ENCODE measurements at places on chromosomes 7 and 10.

DNA sequence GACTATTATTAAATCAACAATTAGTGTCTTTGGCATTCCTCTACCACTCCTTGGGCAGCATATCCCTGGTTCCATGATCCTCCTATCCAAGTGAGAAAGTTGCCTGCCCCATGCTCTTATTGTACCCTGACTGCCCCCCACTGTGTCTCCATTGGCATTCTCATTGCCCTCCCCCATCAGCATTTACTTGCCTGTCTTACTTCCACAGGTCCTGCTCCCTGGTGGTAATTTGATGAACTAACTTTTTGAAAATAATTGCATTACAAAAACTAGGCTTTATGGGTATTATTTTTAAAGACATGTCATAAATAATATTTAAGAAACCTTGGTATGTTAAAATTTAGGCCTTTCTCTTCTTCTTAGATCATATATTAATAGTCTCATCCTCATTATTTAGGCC, 346.4 kb downstream of the PCLO start:
- DNase-seq, result no peak

DNA sequence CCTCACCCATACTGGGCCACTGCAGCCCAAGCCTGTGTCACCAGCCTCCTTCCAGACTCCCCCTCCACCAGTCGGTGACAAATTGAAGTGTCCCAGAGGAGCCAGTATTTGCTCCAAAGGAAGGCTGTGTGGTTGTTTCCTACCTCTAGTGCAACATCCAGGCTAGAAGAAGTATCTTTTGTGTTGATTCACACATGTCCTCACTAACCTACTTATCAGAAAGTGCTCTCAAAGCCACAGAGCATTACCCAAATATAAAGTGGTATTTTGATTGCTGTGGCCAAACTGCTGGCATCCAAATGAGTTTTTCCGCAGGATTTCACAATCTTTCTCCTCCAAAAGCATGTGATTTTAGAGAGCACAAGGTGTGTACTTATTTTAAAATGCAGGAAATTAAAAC, 134.8 kb downstream of the CUL2 start:
- no peak for DNase-seq

DNA sequence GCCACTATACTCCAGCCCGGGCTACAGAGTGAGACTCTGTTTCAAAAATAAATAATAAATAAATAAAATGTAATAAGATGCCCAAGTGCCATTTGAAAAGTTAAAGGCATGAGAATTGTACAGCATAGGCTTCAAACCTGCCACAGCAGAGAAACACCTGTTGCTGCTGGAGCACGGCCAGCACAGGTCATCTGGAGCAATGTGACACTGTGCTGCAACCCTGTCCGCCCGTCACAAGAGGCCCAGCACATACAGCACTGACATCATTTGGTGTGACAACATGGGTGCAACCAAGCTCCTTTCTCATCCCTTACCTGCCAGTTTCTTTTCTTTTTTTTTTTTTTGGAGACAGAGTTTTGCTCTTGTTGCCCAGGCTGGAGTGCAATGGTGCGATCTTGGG, 1.3 kb downstream of the RFC2 start:
- DNase-seq, result no peak

DNA sequence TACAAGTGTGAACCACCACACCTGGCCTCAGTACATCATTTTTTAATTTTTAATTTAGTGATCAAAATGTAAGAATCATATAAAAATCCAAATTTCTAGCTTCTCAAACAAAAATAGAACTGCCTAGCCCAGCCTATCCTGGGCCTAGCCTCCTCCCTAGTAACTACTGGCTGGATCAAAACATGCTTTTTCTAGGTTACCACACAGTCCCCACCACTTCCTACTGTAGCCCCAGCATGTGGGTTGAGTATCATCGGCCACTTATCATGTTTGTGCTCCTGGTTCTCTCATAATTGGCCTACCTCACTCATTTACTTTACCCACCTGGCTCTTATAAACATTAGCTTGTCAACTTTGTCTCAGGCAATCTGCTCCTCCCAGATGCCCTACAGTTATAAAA, 52.9 kb downstream of the DNAJC12 start:
- no peak for DNase-seq

DNA sequence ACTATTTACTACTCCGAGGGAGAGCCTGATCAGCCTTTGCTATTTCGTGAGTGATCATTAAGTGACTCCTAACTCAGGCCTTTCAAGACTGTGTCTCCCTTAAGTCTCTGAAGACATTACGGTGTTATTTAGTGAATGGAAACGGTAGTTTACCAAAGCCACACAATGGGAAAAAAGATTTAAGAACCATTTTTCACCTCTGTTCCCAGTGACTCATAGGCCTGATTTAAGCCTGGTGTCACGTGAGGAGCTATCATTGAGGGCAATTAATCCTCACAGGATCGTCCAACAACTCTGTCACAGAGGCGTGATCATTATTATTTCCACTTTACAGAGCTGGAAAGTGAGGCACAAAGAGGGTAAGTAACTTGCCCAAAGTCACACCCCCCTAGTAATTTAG, 20.3 kb downstream of the C10orf90 start:
- DNase-seq, result no peak

GRCh38 chr7:84948634-84949033, 238.2 kb downstream of the SEMA3D start:
- DNase-seq, result no peak

- no peak for DNase-seq
Measured at GRCh38 chr7:117262546-117262945, 60.3 kb downstream of the WNT2 start.

GRCh38 chr10:111707076-111707475, 476.5 kb downstream of the GPAM start:
- DNase-seq, result no peak

DNA sequence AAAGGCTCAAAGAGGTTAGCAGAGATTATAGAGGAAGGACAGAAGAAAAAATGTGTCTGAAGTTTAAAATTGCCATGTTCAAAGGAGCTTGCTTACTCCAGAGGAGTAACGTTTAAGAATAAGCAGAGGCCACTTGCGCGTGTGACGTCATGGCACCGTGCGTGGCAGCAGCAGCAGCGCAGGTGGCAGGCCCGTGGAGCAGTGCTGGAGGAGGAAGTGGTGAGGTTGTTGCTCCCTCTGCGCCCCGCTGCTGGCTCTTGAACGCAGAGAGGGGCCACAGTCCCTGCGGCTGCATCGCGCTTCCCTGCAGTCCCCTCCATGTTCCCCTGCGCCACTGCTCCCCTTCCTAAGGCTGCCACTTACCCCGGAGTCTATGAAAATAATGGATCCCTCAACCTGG, 37.5 kb downstream of the GDI2 start:
- DNase-seq, result peak; percentile 67

DNA sequence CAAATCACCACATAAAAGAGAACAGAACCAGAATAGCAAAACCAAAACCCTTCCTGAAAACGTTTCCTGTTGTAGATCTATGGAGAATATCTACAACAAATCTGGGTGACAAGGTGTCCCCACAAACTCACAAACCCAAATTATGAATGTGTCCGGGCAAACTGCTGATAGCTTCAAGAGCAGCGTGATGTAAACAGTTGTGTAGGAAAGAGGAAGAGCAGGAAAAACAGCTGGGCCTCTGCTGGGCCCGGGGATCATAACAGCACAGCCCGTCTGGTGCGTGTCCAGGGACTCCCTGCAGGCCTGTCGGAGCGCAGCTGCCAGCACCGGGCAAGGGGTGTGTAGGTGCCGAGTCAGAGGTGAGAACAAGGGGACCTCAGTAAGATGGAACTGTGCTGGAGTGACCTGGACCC, 53.7 kb downstream of the KCNH2 start:
- no peak for DNase-seq

DNA sequence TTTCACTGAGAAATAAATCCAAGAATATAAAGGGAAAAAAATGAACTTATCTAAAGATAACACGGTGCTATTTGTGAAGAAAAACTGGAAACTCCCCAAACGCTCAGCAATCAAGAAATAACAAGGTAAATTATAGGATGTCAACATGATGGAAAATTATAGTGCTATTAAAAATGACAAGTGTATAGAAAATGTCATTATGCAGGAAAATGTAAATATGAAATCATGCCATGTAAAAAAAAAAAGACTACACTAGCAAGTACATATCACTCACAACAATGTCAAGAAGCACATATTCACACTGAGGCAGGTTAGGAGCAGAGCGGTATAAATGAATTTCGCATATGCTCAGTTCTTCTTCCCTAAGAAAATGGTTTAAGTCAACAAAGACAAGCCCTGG, 27.7 kb downstream of the KLRG2 start:
- DNase-seq, result no peak

GRCh38 chr10:184911-185310, 49.7 kb downstream of the ZMYND11 start:
- DNase-seq, result no peak

DNA sequence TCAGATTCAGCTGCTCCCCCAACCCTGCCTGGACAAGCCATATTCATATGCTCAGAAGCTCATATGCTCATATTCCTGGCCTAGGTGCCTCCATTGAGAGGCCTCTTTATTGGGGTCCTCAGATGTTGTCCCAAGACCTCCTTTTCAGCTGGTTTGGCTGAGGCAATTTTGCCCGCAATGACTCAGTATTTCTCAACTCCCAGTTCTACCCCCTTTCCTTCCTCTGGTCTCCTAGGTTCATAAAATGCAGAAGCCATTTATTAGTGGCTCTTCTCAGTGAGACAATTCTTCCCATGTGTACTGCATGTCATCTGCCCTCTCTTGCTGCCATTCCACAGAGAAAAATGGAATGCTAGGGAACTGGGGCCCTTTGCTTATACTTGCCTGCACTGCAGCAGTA, 110.7 kb downstream of the INHBA start:
- DNase-seq, result no peak

GRCh38 chr7:39238234-39238869, 260.6 kb downstream of the POU6F2 start:
- no peak for DNase-seq

- DNase-seq, result no peak
Measured at GRCh38 chr7:143931739-143932138, 3.3 kb upstream of the OR2F2 start.

DNA sequence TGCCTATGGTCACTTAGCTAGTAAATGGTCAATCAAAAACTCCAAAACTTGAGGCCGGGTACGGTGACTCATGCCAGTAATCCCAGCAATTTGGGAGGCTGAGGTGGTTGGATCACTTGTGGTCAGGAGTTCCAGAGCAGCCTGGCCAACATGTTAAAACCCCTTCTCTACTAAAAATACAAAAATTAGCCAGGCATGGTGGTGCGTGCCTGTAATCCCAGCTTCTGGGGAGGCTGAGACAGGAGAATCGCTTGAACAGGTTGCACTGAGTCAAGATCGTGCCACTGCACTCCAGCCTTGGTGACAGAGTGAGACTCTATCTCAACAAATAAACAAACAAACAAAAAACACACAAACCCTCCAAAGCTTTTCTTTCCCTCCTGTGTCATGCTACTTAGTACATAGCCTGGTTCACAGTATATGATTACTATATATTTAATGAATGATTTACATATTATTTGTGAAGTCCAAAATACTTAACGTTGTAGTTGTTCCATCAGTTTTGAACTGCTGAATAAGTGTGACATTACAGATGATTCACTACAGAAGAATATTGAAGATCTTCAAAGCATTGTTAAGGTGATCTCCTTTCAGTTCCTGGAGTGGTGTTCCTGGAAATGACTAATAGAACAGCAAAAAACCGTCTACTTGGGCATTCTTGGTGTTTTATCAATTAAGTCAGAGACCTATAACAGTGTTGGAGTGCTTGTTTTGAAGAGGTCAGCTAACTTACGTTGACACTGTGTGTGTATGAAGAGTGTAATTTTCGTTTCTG, 72.9 kb downstream of the ADK start:
- no peak for DNase-seq

- DNase-seq, result no peak
Measured at GRCh38 chr10:124578231-124579010, 116.8 kb downstream of the LHPP start.

- no peak for DNase-seq
Measured at GRCh38 chr10:16612115-16612980, 90.7 kb upstream of the C1QL3 start.

- no peak for DNase-seq
Measured at GRCh38 chr10:69359148-69359547, 57.6 kb downstream of the TACR2 start.

DNA sequence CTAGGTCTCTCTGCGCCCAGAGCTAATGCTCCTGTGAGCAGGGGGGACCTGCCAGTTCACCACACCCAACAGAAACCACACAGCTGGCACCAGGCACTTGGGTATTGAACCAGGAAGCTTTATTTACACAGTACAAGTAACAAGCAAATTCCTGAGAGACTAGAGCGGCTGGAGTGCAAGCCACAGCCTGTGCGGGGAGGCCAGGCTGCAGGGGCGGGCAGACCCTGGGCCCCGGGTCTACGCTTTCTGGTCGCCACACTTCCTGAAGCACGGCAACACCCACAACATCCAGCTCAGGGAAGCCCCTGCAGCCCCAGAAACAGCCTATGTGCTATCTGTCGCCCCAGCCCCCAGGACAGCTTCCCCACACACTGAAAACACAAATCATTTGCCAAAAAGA, 125.0 kb downstream of the FAM53B start:
- no peak for DNase-seq

GRCh38 chr10:13053794-13054462, 46.0 kb upstream of the OPTN start:
- DNase-seq, result no peak

- DNase-seq, result no peak
Measured at GRCh38 chr10:97220355-97220754, 34.6 kb upstream of the SLIT1 start.

- no peak for DNase-seq
Measured at GRCh38 chr10:35505241-35505873, 99.8 kb upstream of the GJD4 start.

- no peak for DNase-seq
Measured at GRCh38 chr10:4069491-4069890, 284.5 kb upstream of the KLF6 start.

GRCh38 chr7:24833549-24833948, 76.3 kb upstream of the GSDME start:
- DNase-seq, result no peak

- DNase-seq, result peak; percentile 48
Measured at GRCh38 chr10:110872145-110872983, 636 bp downstream of the PDCD4 start.

DNA sequence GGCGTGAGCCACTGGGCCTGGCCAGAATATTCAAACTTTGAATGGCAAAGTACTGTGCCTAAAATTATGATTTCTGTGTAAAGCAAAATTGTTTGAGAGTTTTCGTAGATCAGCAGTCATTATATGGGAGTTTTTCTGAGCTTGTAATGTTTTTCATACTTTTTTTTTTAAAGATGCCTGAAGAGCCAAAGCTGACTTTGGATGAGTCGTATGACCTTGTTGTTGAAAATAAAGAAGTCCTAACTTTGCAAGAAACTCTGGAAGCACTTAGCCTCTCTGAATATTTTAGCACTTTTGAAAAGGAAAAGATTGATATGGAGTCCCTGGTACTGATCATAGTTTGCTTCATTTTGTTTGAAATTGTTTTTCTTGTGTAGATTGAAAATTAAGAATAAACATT, 26.7 kb downstream of the SEC23IP start:
- DNase-seq, result no peak

DNA sequence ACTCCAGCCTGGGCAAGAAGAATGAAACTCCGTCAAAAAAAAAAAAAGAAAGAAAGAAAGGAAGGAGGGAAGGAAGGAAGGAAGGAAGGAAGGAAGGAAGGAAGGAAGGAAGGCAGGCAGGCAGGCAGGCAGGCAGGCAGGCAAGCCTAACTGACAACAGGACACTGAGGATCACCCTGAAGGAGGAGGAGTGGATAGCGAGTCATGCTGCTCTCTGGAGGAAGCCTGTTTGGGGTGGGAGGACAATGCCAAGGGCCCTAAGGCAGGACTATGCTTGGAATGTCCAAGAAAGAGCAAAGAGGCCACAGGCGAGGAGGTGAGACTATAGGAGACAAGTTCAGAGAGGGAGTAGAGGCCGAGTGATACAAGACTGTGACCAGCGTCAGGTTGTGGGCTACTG, 107.0 kb upstream of the PARD3 start:
- no peak for DNase-seq
